ENCODE measurements at places on chromosomes 1 and 21.

GRCh38 chr21:16913010-16913409 is 599.8 kb upstream of the CXADR start:
- no peak for DNase-seq

- DNase-seq = no peak
Observed at GRCh38 chr1:43235451-43236121, 34.2 kb upstream of the TMEM125 start.

GRCh38 chr21:32795376-32795775 is 23.8 kb upstream of the PAXBP1 start:
- DNase-seq = no peak

- no peak for DNase-seq
Observed at GRCh38 chr1:112253366-112253765, 142.6 kb upstream of the CTTNBP2NL start.

- no peak for DNase-seq
Observed at GRCh38 chr21:24428591-24429199, 1178.6 kb downstream of the MRPL39 start.

- DNase-seq = no peak
Observed at GRCh38 chr1:66770240-66770639, 18.0 kb downstream of the DYNLT5 start.

GRCh38 chr1:243848165-243848857 is 1.7 kb downstream of the AKT3 start:
- DNase-seq = no peak

- no peak for DNase-seq
Observed at GRCh38 chr1:54581621-54582035, 33.6 kb downstream of the ACOT11 start.

DNA sequence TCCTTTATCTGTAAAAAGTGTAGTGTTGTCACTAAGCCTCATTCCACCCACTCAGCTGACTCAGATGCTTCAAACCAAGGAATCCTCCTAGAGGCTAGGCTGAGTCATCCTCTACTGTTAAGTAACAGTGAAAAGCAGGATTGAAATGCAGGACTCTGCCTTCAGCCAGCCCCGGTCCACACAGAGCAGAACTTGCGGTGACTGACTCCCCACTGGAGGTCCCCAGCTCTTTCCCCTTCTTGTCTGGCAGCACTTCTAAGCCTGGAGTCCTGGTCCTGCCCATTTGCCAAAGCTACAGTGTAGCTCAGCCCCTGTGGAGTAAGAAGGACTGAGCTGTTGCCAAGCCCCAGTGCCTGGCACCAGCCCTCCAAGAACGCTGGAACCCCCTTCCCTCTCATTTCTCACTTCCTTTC is 1.7 kb downstream of the RAB7B start:
- no peak for DNase-seq

- DNase-seq = no peak
Observed at GRCh38 chr21:43331962-43332828, 94.7 kb downstream of the SIK1 start.

DNA sequence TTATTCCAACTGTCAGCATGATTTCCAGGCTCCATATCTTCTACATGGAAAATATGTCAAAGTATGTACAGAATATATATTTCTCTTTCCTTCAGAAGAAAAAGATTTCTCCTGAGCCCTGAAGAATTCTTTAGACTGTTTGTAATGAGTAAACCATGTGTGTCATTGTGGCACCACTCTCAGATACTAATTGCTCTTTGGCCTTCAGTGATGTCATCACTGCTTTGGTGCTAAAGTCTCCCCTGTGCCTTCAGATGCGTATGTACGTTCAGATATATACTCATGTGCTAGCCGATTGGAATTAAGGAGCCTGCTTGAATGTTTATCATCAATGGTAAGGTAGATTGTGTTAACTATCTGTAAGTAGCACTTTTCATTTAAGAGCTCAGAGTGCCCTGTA is 20.6 kb upstream of the NBL1 start:
- no peak for DNase-seq

All from NCI-H526 treated with DMSO at 0.1 percent for 48 hours (cell line).